Smooth muscle cell of the coronary artery (primary cell): ENCODE measurements at places on chromosomes 1 and 21. TPM values are rescaled to one million over a fixed set of nuclear protein-coding genes. Genes with fewer than 3 reads are reported as not detected.

The ATP5PO gene
- 163 and 183 TPM in 2 replicates for total RNA-seq

The BATF3 gene
- total RNA-seq: 0.60 and 1.2 TPM in 2 replicates

The TIE1 gene
- total RNA-seq: 3.5 and 6.2 TPM in 2 replicates

The PADI4 gene
- not detected in 2 replicates for total RNA-seq

The ADGRB2 gene
- 6.2 and 7.7 TPM in 2 replicates for total RNA-seq

The AMY1A gene
- total RNA-seq: not detected in 2 replicates

The TMEM269 gene
- total RNA-seq: 0.12 TPM in 1 of 2 replicates, not detected in the other

The C1orf167 gene
- 1.6 TPM in 1 of 2 replicates, not detected in the other for total RNA-seq

The MRPL39 gene
- 10.3 and 28.0 TPM in 2 replicates for total RNA-seq

The CFHR4 gene
- total RNA-seq: not detected in 2 replicates

The CD1D gene
- 0.12 and 0.23 TPM in 2 replicates for total RNA-seq

The CNIH4 gene
- total RNA-seq: 67.1 and 117 TPM in 2 replicates

The C4BPA gene
- total RNA-seq: not detected in 2 replicates
